Ureter (tissue), 1 donor: ENCODE measurements at places on chromosomes 2 and 18.

DNA sequence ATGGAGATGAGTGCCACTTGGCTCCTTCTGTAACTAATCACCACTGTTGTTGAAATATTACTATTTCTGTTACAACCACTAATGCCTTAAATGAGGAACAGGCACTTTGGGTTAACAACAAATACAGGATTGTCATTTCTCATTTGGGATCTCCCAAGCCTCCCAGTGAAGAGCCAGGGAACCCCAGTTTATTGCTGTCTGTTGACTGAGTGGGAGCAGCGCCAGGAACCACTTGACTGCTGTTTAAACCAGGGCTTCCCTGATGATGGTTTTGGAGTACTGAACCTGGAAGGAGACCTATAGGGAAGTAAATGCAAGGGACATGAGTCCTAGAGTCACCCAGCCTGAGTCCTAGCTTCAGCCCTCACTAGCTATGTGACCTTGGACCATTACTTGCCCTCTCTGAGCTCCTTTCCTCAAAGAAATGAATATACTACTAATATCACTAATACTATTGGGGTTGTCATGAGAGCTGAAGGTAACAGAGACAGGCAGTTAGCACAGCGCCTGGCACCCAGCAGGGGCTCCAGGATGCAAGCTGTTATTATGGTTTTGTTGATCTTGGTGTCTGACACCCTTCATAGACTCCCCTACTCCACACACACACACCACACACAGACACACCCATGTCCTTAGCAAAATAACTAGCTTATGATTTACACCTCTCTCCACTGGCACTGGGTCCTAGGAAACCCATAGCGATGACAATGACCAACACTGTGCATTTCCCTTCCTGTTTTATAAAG, 104.2 kb upstream of the FZD7 start:
- DNase-seq: no peak

DNA sequence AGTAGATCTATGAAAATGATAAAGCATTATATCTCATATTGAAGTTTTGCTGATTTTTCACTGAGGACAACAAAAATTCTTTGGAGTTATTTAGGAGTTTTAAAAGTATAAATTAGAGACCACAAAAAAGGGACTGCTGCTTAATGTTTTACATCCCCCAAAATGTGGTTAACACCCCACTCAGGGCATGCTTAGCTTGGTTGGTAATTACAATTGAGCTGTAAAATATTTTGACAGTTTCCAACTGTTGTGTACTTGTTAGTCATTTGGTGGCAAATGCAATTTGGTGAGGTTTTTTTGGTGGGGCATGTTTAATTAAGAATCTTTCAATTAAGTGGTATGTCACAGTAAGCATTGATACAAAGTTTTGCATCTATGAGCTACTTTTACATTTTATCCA, 137.3 kb upstream of the OTX1 start:
- DNase-seq: no peak

GRCh38 chr2:8309131-8309530, 372.7 kb upstream of the ID2 start:
- no peak for DNase-seq

DNA sequence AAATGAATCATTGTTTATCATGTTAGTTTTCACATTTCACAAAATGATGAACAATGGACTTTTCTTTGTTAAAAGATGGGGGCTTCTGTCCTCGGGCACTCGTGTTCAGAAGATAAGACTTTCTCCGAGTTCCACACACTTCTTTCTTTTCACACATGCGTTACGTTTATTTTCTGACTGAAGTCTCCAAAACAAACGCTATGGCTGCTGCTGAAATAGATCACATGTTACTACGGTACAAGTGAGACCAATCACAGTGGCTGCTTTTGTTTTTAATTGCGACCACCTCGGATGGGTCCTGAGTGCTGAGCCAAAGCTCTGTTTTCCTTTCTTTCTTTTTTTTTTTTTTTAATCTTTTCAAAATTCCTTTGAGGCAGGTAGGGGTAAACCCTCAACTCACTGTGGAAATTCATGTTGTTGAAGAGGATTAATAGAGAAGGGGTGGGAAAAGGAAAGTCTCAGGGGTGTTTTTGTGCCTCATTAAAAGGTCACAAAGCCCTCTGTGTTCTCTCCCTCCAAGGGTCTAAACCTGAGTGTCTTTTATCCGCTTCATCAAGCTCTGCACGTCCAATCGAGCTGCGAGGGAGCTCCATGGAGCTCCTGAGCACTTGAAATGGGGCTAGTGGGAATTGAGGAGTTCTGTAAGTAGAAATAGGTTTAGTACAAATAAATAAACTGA, 48.2 kb downstream of the ARL4C start:
- no peak for DNase-seq

GRCh38 chr18:50989711-50990110, 21.9 kb downstream of the ELAC1 start:
- DNase-seq: no peak

DNA sequence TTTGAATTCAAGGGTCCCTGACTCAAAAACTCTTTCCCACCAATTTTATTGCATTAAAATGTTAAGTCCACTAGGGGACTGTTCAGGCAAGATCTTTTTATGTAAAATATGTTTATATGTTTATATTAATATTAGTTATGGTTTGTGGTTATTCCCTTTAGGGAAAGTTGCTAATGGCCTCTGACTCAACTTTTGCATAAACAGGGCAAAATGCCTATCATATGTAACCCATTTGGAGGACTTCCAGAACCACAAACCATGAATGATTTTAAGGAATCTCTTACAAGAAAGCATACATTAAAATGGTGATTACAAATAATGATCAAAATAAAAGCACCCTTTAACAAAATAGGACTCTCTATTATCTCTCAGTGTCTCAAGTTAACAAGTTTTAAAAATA, 1484.5 kb upstream of the ZEB2 start:
- no peak for DNase-seq

GRCh38 chr2:104746299-104746698, 107.6 kb upstream of the POU3F3 start:
- no peak for DNase-seq

DNA sequence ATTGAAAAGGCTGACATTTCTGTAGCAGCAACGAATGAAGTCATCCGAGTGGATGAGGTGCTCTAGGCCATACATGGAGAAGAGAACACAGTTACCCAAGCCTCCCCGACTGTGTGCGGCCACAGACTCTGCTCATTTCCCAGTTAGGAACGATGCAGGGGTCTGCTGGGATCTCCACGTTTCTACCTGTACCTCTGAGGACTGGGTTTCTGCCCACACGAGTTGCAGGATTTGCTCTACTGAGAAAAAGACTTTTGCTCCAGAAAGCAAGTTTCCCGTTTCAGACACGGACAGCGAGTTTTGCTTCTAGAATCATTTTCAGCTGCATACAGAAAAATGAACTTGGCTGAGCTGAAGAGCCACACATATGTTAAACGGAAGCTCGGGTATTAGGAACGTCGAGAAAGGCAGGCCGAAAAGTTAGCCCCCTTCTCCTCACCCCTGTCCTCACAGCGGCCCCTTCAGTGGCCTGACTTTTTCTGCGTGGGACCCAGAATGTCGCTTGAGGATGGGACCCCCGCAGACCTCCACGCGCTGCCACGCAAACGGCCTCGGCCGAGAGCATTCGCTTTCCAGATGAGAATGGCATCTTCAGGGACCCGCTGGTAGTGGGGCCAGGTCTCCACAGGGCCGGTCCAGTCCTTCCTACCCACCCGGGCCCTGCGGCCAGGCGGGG, 582 bp upstream of the RAB31 start:
- DNase-seq: no peak

DNA sequence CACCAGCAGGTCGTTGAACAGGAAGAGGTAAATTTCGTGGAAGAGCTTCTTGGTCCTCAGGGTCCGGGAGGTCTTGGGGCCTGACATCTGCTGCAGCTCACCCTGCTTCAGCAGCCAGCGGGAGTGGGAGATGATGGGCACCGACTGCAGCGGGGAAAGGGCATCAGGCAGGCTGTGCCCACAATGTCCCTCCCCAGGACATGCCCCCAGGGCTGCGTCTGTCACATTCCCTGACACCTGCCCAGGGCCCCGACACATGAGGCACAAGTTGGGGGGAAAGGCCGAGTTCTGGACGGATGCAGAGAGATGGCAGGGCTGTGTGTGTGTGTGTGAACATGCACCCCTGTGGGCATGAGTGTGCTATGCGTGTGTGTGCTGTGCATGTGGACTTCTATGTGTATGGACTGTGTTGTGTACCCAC, 13.9 kb downstream of the SNORC start:
- no peak for DNase-seq

GRCh38 chr2:54274781-54275242, 18.8 kb upstream of the TSPYL6 start:
- no peak for DNase-seq

DNA sequence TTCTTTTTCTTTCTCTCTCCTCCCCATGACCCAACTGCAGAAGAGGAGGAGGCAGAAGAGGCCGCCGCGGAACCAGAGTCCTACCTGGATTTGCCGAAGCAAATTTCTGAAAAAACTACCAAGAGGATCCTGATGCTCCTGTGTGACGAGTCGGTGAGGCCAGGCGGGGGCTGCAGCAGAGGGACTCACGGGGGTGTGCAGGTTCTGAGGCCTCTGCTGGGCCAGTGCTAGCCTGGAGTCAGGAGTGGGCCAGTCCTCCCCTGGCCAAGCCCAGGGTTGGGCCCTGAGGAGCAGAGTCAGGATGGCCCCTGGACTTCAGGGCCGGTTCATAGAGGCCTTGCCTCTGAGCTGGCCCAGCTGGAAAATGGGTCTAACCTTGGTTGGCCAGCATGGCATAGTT, 29.3 kb downstream of the OTOF start:
- no peak for DNase-seq

DNA sequence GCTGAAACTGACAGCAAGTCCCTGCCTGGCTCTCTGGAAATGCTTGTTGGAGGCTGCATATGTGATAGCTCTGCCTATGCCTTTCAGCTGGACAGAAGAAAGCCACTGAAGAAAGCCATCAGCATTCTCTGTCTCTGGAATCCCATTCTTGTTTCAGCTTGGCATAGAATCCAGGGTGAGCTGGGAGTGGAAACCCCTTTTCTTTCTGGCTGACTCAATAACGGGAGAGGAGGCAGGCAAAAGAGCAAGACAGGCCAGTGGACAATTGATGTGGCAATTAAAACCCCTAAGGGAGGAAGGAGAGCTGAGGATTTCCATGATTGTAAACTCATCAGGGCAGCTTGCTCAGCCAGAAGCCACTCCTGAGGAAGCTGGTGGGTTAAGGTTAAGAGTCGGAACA, 208.1 kb downstream of the CLIP4 start:
- DNase-seq: no peak
